ENCODE measurements at places on chromosomes 1 and 21. TPM values are rescaled to one million over a fixed set of nuclear protein-coding genes. Genes with fewer than 3 reads are reported as not detected.

DNA sequence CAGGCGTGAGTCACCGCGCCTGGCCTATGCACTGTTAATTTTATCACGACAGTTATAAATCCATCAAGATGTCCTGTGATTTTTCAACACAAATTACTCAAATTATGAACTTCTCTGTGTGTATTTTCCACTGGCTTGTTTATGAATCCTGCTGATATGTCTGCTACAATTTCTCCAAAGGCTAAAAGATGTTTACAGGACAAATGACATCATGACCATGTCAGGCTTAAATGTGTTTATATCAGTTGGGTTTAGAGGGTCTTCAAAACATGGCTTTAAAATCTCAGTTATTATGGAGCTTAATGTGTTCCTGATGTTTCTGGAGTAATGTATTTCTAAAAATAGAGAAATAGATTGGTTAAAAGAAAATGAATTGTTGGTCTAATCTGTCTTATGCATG, 44.0 kb upstream of the ERG start:
- DNase-seq, result no peak

The RYR2 gene
- not detected for total RNA-seq

The MROH7 gene
- total RNA-seq, result not detected

The CELA2B gene
- not detected for total RNA-seq

DNA sequence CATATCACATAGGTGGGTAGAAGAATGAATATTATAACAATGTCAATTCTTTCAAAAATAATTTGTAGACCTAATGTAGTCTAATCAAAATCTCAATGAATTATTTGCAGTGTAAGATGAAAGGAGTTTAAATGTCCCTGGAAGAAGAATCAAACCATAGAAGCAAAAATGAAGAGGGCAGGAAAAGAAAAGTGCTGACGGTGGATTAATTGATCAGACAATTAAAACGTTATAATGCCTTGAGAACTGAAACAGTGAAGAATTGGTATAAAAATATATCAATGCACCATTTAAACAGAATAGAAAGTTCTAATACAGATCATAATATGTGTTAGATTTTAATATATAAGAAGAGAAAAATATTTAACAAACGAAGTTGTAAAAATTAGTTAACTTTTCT, 109.8 kb downstream of the TYW3 start:
- DNase-seq, result no peak

DNA sequence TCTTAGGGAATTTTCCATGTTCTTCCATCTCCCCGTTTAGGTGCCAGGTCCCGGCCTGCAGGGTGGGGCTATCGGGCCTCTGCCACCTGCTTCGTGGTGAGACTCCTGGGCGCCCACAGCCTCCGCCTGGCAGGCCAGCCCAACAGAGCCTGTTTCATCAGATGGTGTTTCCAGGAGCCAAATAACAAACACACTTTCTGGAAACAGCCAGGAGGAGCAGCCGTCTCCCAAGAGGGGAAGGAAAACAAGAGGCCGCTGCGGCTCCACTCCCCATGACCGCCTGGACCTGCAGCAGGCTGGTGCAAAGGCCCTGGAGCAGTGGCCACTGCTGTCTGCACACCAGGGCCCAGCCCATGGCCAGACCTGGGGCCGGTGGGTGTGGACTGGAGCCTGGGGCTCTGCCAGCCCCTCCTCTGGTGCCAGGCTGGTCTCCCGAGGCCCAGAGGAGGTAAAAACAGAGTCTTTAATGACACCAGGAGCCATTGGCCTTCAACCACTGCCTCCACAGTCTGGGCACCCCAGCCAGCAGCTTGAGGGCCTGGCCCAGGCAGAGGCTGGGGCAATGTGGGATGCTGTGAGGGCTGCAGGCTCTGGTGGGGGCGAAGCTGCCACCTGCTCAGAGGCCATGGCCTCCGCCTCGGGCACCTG, 55.0 kb downstream of the SLX9 start:
- DNase-seq, result no peak

The MEAF6 gene
- total RNA-seq, result 50.5 TPM
